ENCODE measurements at places on chromosomes 1 and 21.

DNA sequence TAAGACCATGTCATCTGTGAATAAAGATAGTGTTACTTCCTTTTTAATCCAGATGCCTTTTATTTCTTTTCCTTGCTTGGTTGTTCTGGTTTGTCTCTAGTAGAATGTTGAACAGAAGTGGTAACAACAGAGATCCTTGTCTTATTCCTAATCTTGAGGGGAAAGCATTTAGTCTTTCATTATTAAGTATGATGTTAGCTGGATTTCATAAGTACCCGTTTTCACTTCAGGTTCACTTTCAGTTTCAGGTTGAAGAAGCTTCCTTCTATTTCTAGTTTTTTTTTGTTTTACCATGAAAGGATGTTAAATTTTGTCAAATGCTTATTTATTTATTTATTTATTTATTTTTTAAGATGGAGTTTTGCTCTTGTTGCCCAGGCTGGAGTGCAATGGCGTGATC is 22.3 kb upstream of the AGPAT3 start:
- no peak for DNase-seq

GRCh38 chr1:67647036-67647798 is 37.8 kb upstream of the GADD45A start:
- no peak for DNase-seq

GRCh38 chr1:1208713-1209433 is 2.5 kb upstream of the TNFRSF18 start:
- DNase-seq: no peak

DNA sequence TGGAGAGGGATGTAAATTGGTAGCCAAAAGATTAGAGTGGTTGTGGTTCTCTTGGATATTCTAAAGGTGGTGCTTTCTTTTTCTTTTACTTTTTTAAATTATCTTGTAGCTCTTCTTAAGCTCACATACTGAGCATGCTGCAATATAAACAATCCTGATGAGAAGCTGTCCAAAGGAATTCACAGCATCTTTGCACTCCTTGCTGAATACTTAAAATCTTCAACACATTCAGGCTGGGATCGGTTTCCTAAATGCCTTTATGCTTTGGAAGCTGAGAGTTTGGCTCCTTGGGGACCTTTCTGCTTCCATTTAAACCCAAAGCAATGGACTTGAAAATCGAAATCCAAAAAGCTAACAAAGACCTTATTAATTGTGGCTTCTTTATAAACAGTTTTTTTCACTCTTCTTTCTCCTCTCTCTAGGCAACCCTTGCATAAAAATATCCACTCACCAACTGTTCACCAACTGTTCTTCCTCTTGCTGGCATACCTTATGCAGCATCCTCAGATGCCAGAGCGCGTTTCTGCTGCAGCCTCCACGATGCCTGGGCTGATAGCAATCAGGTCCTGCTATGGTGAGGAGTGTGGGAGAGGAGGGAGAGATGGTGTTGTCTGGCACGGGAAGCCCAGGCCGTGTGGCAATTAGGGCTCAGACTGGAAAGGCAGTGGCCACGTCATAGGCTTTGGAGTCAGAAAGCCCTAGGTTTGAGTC is 535.8 kb upstream of the DAB1 start:
- no peak for DNase-seq

DNA sequence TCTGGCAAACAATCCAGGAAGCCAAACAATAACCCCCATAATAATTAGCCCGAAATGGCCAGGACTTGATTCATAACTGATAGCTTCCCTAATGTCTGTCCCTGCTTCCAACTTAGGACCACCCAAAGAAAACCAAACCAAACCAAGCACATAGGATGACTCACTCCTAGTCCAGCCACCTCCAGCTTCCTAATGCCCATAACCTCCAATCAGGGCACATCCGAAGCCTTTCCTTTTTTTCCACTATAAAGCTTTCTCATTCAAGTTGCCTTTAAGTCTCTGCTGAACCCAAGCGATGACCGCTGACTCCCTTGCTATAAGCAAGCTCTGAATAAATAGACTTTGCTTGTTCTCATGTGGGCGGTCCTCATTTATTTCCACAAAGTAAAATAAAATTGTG is 40.4 kb downstream of the PCNX2 start:
- no peak for DNase-seq

- DNase-seq: no peak
These were observed 8.1 kb downstream of the CACNA1S start for GRCh38 chr1:201104141-201104540.

- DNase-seq: no peak
These were observed 99.4 kb downstream of the VAV3 start for GRCh38 chr1:107865627-107866026.

DNA sequence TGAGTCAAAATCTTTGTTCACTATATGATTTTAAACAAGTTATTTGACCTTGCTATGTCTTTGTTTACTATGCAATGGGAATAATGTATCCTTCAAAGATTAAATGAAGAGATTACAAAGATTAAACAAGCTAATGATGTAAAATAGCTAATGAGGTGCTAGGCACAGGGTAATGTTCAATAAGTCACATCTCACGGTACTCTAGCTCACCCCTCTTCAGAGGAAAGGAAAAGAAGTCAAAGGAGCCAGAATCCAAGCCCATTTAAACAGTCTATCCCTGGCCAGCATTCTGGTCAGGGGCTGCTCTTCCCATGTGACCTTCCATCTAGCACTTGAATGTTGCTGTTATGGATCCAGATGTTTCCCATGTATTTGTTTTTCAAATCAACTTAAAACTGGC is 412.4 kb upstream of the CAMK1G start:
- DNase-seq: no peak

- DNase-seq: no peak
These were observed 665.5 kb downstream of the PTPRU start for GRCh38 chr1:29901624-29902325.

DNA sequence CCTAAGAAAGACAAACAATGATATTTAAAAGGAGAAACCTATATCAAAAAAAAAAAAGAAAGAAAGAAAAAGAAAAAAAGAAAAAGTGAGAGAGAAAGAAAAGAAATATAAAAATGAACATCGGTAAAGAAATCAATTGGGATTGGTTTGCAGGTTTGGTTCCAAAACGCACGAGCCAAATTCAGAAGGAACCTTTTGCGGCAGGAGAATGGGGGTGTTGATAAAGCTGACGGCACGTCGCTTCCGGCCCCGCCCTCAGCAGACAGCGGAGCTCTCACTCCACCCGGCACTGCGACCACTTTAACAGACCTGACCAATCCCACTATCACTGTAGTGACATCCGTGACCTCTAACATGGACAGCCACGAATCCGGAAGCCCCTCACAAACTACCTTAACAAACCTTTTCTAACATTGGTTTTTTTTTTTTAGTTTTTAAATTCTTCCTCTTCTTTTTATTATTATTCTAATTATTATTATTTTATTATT is 11.7 kb downstream of the LHX9 start:
- DNase-seq: no peak

DNA sequence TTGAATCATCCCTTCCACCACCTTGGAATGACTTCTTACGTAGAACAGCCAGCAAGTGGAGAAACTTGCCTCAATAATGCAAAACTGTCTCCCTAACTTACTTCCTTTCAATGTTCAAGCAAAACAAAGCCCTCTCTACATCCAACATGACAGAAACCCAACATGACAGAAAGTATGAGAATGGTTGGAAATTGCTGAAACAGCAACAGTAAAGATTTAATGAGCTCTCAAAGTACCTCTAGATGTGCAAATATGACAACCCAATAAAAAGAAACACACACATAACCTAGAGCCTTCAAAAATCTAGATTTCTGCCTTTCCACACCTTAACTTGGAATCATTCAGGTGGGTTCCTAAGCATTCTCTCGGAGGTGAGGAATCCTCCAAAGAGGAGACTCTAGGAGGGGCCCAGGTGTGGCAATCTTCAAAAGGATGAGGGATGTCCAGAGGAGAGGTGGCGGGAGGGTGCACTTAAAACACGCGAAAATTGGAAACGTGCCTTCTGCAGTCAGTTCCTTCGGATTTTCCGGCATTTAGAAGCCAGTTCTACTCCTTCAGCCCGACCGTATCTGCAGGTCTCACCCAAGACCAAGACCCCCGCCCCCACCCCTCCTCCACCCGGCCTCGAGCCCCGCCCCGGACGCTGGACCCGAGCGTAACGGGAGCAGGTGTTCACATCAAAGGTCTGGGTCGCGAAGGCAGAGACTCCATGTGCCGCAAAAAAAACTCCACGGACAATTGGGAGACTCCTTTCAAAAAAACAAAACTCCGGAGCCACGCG is 996 bp upstream of the MGST3 start:
- DNase-seq: no peak

DNA sequence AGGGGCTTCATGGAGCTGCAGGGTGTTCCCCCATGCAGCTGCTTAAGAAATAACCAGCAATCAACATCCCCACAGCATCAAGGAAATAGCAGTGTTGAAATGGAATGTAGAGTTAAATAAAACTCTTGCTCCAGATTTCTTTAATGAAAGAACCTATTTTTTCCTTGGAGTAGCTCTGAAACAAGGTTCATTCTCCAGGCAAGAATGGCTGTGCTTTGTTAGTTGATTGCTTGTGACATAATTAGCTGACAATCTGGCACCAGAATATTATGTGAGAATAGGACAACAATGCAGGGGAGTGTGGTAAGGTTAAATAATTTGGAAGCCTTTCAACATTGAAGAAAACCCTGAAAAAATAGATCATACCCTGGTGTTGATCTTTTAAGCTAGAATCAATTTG is 254.2 kb upstream of the RRP15 start:
- no peak for DNase-seq

DNA sequence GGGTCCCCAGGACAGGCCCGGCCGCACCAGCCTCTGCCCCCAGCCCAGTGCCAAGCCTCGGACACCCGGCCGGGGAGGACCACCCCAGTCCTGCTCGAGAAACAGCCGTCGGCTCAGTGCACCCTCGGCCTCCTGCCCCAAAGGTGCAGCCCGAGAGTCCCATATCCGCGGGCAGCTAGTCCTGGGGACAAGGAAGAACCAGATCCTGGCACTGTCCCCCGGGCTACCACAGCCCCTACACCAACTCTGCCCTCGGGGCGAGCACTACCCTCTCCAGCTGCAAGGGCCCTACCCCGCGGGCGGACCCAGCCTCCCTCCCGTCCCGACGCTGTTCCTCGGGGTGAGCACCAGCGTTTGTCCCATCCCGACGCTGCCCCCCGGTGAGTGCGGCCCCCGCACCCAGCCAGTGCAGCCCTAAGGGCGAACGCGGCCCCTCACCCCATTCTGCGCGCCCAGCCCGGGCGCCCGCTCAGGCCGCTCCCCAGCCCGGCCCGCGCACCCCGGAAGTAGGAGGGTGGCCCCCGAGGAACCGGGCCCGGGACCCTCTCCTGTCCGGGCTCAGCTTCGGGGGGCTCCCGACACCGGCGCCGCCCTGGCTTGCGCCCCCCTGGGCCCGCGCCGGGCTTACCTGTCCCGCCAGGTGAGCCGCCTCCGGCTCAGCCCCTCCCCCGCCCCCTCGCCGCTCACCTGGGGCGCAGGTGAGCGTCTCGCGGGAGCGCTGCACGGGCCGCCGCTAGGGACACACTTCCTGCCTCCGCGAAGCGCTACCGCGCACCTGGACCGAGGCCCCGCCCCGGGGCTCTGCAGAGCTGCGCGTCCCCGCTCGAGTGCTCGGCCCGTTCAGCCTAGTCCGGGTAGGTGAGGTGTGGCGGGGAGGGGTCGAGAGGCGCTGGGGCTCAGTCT is at the start of gene KDF1:
Gene KDF1 (minus strand): TSS at position 747 of the 903 bp plus-strand sequence. CDS start 8,088 bp downstream, outside the sequence.
- no peak for DNase-seq

DNA sequence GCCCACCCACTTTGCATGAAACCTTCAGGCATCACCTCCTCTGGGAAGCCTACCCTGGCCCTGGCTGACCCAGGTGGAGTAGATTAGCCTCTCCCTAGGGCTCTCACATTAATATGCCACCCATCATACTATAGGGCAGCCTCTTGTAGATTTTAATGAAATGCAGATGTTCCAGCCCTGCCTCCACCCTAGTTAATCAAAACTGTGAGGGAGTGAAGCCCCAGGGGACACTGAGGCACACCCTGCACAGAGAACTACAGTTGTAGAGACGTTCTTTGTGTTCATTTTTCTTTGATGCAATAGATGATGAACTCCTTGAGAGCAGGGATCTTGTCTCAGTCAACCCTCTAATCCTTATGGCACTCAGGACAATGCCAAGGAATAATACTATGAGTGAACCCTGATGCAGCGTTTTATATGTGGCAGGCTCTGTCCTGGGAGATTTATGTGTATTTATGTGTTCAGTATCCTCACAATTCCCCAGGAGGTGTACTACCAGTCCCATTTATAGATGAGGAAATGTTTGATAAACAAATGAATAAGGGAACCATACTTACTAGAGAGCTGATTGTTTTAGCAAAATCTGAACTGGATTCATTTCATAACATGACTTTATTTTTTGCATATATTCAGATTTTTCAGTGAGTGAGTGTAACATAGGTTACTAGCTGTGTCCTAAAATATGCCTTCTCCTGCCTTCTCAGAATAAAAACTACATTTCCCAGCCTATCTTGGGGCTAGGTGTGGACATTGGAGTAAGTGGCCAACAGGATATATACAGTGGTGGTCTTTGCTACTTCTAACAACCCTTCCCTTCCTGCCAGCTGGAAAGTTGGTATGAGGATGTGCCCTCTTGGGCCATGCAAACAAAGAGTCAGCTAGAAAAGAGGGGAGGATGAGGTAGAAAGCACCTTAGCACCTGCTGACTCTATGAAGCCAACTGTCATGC is 23.5 kb upstream of the PRELP start:
- DNase-seq: no peak

DNA sequence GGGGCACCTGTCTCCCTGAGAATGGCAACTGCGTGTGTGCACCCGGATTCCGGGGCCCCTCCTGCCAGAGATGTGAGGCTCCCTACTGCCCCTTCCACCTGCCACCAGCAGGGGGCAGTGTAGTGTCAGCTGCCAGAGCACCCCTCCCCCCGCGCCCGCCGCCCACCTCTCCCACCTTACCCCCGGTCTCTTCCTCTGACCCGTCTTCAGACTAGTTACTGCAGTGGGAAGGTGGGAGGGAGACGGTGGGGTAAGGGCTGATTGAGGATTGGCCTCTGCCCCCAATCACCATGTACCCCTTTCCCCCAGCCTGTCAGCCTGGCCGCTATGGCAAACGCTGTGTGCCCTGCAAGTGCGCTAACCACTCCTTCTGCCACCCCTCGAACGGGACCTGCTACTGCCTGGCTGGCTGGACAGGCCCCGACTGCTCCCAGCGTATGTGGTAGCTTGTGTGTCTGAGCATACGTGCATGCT is 10.1 kb upstream of the LRRC71 start:
- no peak for DNase-seq

DNA sequence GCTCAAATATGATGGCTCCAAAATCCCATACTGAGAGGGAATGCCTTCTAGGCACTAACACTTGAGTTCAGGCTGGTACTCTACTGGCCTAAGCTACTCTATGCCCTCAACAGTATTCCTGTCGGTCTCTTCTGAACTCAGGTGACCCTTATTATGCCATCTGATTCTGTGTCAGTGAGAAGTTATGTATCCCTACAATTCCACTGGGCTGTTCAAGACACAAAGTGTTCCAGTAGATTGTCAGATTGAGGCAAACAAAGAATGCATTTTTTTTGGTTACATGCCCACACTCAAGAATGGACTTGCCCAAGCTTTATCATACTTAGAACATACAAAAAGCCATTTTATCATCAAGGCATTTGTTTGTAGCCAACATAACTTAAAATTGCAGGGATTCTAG is 553.8 kb upstream of the PRMT6 start:
- DNase-seq: no peak

GRCh38 chr1:86970938-86971337 is 56.5 kb downstream of the HS2ST1 start:
- DNase-seq: no peak

- DNase-seq: no peak
These were observed 32.2 kb upstream of the LRRC7 start for GRCh38 chr1:69535490-69535889.
